WTC11 (cell line): ENCODE measurements at places on chromosomes 12 and 14.

GRCh38 chr12:130369816-130370215, 32.1 kb downstream of the PIWIL1 start:
- no peak for DNase-seq

DNA sequence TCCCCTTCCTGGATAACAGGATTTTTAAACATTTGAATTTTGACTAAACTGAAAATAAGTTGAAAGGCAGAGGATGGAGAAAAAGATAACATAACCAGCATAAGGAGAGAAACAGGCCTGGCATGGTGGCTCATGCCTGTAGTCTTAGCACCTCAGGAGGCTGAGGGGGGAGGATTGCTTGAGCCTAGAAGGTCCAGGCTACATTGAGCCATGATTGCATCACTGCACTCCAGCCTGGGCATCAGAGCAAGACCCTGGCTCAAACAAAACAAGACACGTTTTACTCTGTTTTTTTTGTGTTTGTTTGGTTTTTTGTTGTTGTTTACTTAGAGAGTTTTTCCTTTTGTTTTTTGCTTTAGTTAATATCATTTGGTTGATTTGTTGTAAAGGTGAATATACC, 8.7 kb downstream of the AKAP6 start:
- DNase-seq, result no peak

DNA sequence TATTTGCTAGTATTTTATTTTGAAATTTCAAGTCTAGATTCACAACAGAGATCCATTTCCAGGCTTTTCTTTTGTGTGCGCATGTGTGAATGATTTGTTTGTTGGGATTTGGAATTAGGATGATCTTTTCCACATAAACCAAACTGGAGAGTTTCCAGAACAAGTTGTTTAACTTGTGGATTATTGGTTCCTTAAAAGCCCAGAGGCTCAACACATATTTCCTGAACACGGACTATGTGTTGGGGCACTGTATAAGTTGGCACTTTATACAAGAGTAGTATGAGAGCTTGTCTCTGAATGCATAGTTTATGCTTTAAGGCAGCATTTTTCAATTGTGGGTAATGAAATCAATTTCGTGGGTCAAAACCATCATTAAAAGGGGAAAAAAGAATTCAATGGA, 67.3 kb upstream of the FUT8 start:
- DNase-seq, result no peak

GRCh38 chr12:115176741-115177400, 492.9 kb upstream of the TBX3 start:
- no peak for DNase-seq

DNA sequence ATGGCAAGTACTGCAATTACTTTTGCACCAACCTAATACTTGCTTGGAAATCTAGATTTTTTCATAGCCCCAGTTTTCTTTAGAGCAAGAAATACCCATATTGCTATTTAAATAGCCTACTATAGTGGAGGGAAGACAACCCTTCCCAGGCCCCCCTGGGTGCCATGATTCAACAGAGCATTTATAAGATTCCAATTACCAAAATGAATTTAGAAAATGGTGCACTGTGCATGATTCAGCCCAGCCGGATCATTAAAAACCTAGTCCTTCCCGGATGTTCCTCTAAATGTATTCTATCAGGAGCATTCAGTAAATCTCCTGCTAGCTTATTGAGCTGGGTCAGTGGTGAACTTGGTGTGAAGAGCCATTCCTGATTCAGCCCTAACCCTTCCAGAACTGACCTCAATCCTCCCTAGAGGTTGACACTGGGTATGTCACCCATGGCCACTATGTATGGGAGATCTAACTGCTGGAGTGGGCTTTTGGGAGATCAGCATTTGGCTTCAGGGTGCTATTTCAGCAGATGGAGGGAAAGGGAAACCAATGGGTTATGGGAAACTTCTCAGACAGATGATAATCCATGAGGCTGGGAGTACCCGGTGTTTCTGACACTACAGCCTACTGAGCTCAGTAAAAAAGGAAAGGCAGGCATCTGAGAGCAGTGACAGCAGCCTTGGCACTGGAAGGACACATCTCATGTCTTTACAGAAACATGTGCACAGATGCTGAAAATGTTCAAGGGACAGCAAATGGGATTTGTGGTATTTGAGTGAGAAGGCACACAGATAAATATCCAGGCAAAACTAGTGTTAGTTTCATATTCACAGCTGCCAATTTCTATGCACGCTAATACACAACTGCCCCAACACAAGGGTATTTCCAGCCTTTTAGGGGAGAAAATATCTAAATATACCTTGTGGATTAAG, 258.9 kb downstream of the DPF3 start:
- DNase-seq, result no peak

DNA sequence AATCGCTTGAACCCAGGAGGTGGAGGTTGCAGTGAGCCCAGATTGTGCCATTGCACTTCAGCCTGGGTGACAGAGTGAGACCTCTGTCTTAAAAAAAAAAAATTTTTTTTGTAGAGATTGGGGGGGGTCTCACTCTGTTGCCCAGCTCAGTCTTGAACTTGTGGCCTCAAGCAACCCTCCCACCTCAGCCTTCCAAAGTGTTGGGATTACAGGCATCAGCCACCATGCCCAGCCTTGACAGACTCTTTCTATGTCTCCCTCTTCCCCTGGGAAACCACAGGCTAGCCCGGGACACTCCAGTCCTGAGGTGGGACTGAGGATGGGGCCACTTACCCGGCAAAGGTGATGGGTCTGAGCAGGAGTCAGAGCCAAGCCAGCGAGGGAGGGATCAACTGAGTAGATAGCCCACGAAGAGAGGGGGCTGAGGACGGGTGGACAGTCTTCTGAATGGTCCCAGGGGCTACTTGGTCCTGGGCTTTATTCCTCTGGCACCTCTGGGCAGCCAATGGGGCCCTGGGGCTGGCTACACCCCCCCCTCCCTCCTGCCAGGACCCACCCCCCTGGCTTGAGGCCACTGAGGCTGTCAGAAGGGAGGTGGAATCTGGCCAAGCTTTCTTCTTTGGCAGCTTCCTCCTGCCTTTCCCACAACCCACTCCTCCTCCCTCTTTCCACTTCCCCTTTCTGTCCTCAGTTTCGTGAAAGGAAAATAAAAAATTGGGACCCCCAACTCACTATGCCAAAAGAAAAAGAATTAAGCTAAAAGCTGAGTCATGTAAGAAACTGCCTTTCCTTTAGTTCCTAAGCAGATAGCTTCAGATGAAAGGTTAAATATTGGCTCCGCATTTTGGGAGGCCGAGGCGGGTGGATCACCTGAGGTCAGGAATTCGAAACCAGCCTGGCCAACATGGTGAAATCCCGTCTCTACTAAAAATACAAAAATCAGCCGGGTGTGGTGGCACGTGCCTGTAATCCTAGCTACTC, at the start of gene SDS:
Gene SDS (minus strand): TSS at position 453 of the 981 bp plus-strand sequence. CDS start 4,179 bp downstream, outside the sequence.
- no peak for DNase-seq
